Subcutaneous preadipocyte (primary cell): ENCODE measurements at places on chromosomes 3 and 15. TPM values are rescaled to one million over a fixed set of nuclear protein-coding genes. Genes with fewer than 3 reads are reported as not detected.

ESYT3 gene
- total RNA-seq: under 0.01 and 1.4 TPM in 2 replicates

C3orf22 gene
- total RNA-seq: not detected in 2 replicates

EOGT gene
- 23.5 and 35.2 TPM in 2 replicates for total RNA-seq

CDHR4 gene
- 0.37 TPM in 1 of 2 replicates, not detected in the other for total RNA-seq

SLC6A1 gene
- total RNA-seq: not detected in 2 replicates

THAP10 gene
- total RNA-seq: 2.2 and 3.1 TPM in 2 replicates

BSN gene
- total RNA-seq: under 0.01 and 0.20 TPM in 2 replicates

C3orf18 gene
- total RNA-seq: 7.2 and 8.5 TPM in 2 replicates

HIGD2B gene
- not detected in 2 replicates for total RNA-seq

ADAMTS7 gene
- total RNA-seq: 12.1 and 19.0 TPM in 2 replicates

PEX5L gene
- total RNA-seq: 0.39 TPM in 1 of 2 replicates, not detected in the other

GATA2 gene
- total RNA-seq: 1.6 TPM in 1 of 2 replicates, not detected in the other

PDCD6IP gene
- total RNA-seq: 180 and 187 TPM in 2 replicates

MNS1 gene
- 2.6 and 3.5 TPM in 2 replicates for total RNA-seq

XCR1 gene
- total RNA-seq: not detected in 2 replicates

MUC13 gene
- not detected in 2 replicates for total RNA-seq

TRH gene
- not detected in 2 replicates for total RNA-seq

POPDC2 gene
- under 0.01 TPM in 2 replicates for total RNA-seq

P2RY14 gene
- total RNA-seq: not detected in 2 replicates

NR2F2 gene
- total RNA-seq: 11.8 and 21.5 TPM in 2 replicates

MAPK6 gene
- total RNA-seq: 45.2 and 58.3 TPM in 2 replicates

CFAP100 gene
- not detected in 2 replicates for total RNA-seq

NOX5 gene
- 0.20 and 0.37 TPM in 2 replicates for total RNA-seq

AHSG gene
- not detected in 2 replicates for total RNA-seq

MELTF gene
- total RNA-seq: 4.5 and 7.3 TPM in 2 replicates

HTR3E gene
- total RNA-seq: not detected in 2 replicates

ALS2CL gene
- 0.37 and 0.59 TPM in 2 replicates for total RNA-seq

GOLGA8T gene
- total RNA-seq: not detected in 2 replicates

ABHD14A gene
- total RNA-seq: 6.8 and 13.6 TPM in 2 replicates

PHC3 gene
- total RNA-seq: 32.7 and 33.2 TPM in 2 replicates

WHAMM gene
- 3.7 and 4.3 TPM in 2 replicates for total RNA-seq

VPS13C gene
- 67.2 and 67.6 TPM in 2 replicates for total RNA-seq

ALPK3 gene
- under 0.01 and 0.20 TPM in 2 replicates for total RNA-seq

CACNA1D gene
- total RNA-seq: under 0.01 TPM in 1 of 2 replicates, not detected in the other

NDUFB5 gene
- total RNA-seq: 69.2 and 88.9 TPM in 2 replicates

CLDN16 gene
- not detected in 2 replicates for total RNA-seq

PIGZ gene
- total RNA-seq: 1.8 and 3.3 TPM in 2 replicates

GOLGA6L26 gene
- not detected in 2 replicates for total RNA-seq

C3orf20 gene
- total RNA-seq: not detected in 2 replicates

NPAP1 gene
- total RNA-seq: not detected in 2 replicates

CAMK2N2 gene
- total RNA-seq: not detected in 2 replicates

CCDC54 gene
- total RNA-seq: not detected in 2 replicates

CHRNB4 gene
- not detected in 2 replicates for total RNA-seq

LAMB2 gene
- total RNA-seq: 193 and 231 TPM in 2 replicates

SCAMP5 gene
- total RNA-seq: 0.59 and 1.1 TPM in 2 replicates

NECTIN3 gene
- 50.0 and 88.6 TPM in 2 replicates for total RNA-seq

FAM107A gene
- under 0.01 TPM in 1 of 2 replicates, not detected in the other for total RNA-seq

ABCC5 gene
- 13.6 and 16.4 TPM in 2 replicates for total RNA-seq

PARP9 gene
- total RNA-seq: 13.3 and 15.4 TPM in 2 replicates

TM6SF1 gene
- total RNA-seq: 0.20 TPM in 1 of 2 replicates, not detected in the other

PLA2G4E gene
- not detected in 2 replicates for total RNA-seq

DPPA2 gene
- total RNA-seq: not detected in 2 replicates

SNTN gene
- not detected in 2 replicates for total RNA-seq

GOLGA8S gene
- not detected in 2 replicates for total RNA-seq

SLC12A1 gene
- total RNA-seq: not detected in 2 replicates

MCF2L2 gene
- total RNA-seq: 0.73 and 1.6 TPM in 2 replicates

ZSCAN2 gene
- total RNA-seq: 4.4 and 4.9 TPM in 2 replicates

DCBLD2 gene
- total RNA-seq: 310 and 804 TPM in 2 replicates
